Cardiac muscle cell (in vitro differentiated cells and primary cell): ENCODE measurements at places on chromosomes 7 and 10. TPM values are rescaled to one million over a fixed set of nuclear protein-coding genes. Genes with fewer than 3 reads are reported as not detected.
A peak's percentile ranks its signal among the peaks of the same experiment; 100 is the strongest.

GRCh38 chr7:34296663-34297062, 361.4 kb upstream of the NPSR1 start:
- H3K4me1 ChIP-seq, result no peaks in the 10 kb centered on the region
- H3K27ac ChIP-seq, result no peak overlapping the region
- no peaks in the 10 kb centered on the region for H3K27me3 ChIP-seq
- H3K36me3 ChIP-seq, result no peaks in the 10 kb centered on the region
- no peak for DNase-seq

DNA sequence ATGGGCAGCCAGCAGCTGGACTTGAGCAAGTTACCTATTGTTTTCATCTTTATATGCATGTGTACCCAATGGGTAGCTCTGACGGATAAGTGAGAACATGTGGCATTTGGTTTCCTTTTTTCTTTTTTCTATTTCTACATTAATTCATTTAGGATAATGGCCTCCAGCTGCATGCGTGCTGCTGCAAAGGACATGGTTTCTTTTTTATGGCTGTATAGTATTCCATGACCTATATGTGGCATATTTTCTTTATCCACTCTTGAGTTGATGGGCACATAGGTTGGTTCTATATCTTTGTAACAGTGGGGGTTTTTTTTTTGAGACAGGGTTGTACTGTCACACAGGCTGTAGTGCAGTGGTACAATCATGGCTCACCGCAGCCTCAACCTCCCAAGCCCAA, 37.4 kb downstream of the ASZ1 start:
- peaks cover 13% of the 10 kb centered on the region for H3K4me1 ChIP-seq
- H3K27me3 ChIP-seq, result no peaks in the 10 kb centered on the region
- no peak overlapping the region for H3K4me3 ChIP-seq
- H3K27ac ChIP-seq, result peak overlapping the region; percentile 53
- no peaks in the 10 kb centered on the region for H3K36me3 ChIP-seq
- no peak for DNase-seq

DNA sequence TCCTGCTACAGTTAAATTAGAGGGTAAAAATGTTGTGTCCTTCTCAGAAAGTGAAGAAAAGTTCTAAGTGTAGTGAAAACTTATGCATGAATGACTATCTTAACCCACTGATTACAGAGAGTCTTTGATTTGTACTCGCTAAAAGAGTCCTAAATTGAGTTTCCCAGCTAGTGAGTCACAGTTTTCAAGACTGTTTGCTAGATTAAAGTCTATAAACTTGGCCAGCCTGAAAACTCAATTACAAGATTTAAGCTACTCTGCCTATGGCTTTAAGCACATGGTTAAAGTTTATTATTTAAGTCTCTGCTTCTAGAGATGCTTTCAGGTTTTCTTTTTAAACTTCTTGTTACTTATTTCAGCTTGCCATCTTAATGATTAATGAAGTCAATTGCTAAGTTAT, 44.4 kb downstream of the MRPS24 start:
- no peak overlapping the region for H3K4me3 ChIP-seq
- H3K4me1 ChIP-seq, result no peaks in the 10 kb centered on the region
- DNase-seq, result peak; percentile 12
- no peak overlapping the region for H3K27ac ChIP-seq
- H3K27me3 ChIP-seq, result no peaks in the 10 kb centered on the region
- H3K36me3 ChIP-seq, result no peaks in the 10 kb centered on the region

DNA sequence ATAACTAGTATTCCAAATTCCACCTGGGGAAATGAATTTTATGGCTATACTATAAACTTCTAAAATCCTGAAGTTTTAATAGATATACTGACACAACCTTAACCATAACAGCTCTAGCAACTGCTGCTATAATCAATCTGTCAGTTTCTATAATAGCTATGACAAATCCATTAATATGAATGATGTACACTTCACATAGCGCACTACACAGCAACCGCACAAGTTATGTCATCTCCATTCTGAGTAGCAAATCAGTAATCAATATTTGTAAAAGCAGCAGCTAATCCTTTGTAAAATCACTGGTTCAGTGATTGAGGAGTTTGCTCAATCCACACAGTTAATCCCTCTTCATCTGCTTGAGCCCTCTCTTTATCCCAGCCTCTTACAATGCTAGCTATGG, 105.3 kb downstream of the SKAP2 start:
- no peak overlapping the region for H3K27ac ChIP-seq
- no peaks in the 10 kb centered on the region for H3K4me1 ChIP-seq
- H3K36me3 ChIP-seq, result no peaks in the 10 kb centered on the region
- H3K27me3 ChIP-seq, result no peaks in the 10 kb centered on the region
- no peak for DNase-seq

GRCh38 chr10:14648005-14648765, 126.5 kb downstream of the FAM107B start:
- H3K36me3 ChIP-seq, result no peaks in the 10 kb centered on the region
- peak overlapping the region; percentile 77 for H3K27ac ChIP-seq
- peak; percentile 92 for DNase-seq

- no peak for DNase-seq
- H3K4me1 ChIP-seq, result peaks cover 26% of the 10 kb centered on the region
- no peak overlapping the region for H3K4me3 ChIP-seq
- H3K27me3 ChIP-seq, result no peaks in the 10 kb centered on the region
Measured at GRCh38 chr7:729140-730000, 2.3 kb upstream of the PRKAR1B start.

DNA sequence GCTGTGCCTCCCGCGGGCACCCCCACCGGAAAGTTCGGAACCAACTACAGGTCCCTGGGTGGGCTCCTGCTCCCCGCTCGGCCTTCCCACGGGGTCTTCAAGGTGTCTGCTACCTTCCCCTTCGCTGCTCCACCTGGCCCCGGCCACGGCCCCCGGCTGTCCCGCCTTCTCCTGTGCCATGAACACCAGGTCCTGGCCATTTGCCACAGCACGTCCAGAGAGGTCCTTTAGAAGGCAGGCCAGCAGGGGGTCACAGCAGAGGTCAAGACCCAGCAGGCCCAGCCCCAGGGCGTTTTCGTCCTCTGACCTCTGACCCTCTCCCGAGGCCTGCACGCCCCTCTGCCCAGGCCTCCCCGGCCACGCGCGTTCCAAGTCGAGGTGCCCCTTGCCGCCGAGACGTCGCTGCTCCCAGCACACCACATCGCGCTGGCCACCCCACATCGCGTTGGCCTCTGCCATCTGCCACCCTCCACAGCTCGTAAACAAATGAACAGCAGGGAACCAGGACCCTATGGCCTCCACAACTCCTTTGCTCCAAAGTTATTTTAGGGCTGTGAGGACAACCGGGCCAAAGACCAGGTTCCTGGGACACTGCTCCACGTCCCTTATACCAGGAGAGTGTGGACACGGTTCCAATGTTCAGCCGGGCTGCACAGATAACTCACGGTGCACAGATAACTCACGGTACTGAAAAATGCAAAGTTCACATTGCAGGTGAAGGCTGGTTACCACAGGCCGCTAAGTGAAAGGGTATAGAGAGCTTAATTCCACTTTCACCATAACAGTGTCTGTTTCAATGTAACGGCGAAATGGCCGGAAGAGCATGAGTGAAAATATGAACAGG, 74.3 kb downstream of the CFAP46 start:
- H3K4me3 ChIP-seq, result no peak overlapping the region
- no peaks in the 10 kb centered on the region for H3K36me3 ChIP-seq
- H3K27me3 ChIP-seq, result no peaks in the 10 kb centered on the region
- H3K4me1 ChIP-seq, result no peaks in the 10 kb centered on the region

DNA sequence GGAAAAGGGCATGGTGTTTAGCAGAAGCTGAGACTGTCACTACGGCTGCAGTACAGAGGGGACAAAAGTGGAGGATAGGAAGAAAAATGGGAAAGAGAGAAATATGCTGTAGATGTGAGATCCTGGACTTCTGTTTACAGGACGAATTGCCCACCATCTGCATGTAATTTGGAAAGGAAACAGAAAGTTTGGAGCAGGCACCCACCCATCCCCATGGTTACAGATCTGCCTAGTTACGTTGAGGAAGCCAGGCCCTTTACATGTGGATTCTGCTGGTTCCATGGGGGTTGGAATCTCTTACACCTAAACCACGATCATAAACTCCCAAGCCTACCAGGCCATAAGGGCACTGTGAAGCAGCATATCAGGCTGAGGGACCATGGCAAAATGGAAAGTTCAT, 84.3 kb downstream of the WDFY4 start:
- no peak overlapping the region for H3K27ac ChIP-seq
- DNase-seq, result no peak
- H3K27me3 ChIP-seq, result no peaks in the 10 kb centered on the region

DNA sequence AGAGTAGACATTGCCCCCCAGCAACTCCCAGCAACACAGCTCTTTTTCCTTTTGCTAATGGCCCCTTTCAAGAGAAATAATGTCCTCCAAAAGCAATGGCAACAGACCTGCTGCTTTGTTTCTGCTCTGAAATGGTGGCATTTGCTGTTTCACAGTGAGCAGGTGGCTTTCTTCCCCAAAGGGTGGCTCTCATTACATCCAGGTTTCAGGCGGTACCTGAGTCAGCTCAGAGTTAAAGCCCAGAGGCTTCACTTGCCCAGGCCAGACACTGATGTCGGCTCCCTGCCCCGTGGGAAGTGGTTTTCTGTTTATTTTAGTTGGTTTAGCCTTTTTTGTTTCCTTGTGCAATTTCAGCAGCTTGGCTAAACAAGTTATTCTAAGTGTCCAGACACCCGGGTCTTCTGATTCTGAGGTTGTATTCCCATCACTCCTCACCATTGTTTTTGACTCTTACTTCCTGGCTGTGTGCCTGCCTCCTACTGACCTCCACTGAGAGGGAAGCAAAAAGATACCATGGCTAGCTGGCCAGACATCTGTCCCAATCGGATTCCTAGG, 7.8 kb upstream of the ATOH7 start:
- no peak for DNase-seq
- no peak overlapping the region for H3K27ac ChIP-seq
- H3K4me3 ChIP-seq, result no peak overlapping the region
- H3K4me1 ChIP-seq, result no peaks in the 10 kb centered on the region

DNA sequence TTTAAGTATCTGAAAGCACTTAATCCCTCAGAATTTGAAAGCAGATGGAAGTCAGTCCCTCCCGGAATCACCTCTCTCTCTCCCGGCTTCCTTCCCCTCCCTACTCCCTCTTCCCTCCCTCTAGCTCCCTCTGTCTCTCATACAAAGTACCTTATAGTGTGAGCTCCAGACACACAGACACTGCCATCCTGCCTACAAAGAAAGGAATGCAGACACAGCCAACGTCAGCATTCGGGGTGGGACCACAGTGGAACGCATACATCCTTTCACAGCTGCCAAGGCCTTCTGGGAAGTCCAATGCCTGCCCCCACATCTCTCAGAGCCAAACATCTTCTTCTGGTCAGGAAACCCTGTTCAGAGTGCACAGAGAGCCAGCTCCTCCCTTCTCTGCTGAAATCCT, 9.3 kb downstream of the NOD1 start:
- H3K27me3 ChIP-seq, result no peaks in the 10 kb centered on the region
- peaks cover 79% of the 10 kb centered on the region for H3K4me1 ChIP-seq
- H3K4me3 ChIP-seq, result no peak overlapping the region
- H3K27ac ChIP-seq, result peak overlapping the region; percentile 61

DNA sequence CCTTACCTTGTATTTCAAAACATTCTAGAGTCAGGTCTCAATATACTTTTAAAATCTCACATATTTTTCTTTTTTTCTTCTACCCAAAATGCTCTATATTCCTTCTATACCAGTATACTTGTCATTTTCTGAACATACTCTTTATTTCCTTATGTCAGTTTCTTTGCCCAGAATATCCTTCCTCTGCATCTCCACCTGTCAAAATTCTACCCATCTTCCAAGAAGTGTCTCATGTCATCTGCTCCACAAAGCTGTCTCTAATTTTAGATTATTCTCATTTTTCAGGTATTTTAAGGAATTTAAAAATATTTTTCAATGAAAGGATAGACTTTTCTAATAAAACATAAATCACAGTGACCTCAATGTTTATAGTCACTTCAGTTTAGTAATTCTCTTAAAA, 328.0 kb upstream of the SMIM30 start:
- no peaks in the 10 kb centered on the region for H3K36me3 ChIP-seq
- H3K4me3 ChIP-seq, result no peak overlapping the region
- no peaks in the 10 kb centered on the region for H3K4me1 ChIP-seq
- H3K27ac ChIP-seq, result no peak overlapping the region
- DNase-seq, result no peak

DNA sequence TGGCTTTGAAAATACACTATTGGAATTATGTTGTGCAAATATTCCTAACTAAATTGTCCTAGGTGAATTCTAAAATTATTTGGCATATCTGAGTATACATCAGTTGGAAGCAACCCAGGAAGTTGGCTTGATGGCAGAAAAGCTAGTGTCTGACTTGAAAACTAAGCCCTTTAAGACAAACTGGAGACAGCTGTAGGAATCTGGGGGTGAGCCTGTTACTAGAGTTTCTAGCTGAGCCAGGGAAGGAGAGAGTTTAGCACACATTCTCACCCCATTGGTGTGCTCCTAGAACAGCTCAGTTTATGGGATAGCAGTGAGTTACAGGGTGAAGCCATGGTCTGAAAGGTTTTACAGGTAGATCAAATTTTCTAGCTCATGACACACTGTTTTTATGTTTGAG, 210.2 kb upstream of the SLC26A5 start:
- no peak overlapping the region for H3K27ac ChIP-seq
- peaks cover 14% of the 10 kb centered on the region for H3K4me1 ChIP-seq
- no peak for DNase-seq
- no peak overlapping the region for H3K4me3 ChIP-seq

GRCh38 chr10:86500846-86501245, 20.7 kb downstream of the WAPL start:
- DNase-seq, result no peak
- no peaks in the 10 kb centered on the region for H3K27me3 ChIP-seq
- no peak overlapping the region for H3K27ac ChIP-seq
- H3K36me3 ChIP-seq, result peaks cover 29% of the 10 kb centered on the region
- H3K4me3 ChIP-seq, result no peak overlapping the region

DNA sequence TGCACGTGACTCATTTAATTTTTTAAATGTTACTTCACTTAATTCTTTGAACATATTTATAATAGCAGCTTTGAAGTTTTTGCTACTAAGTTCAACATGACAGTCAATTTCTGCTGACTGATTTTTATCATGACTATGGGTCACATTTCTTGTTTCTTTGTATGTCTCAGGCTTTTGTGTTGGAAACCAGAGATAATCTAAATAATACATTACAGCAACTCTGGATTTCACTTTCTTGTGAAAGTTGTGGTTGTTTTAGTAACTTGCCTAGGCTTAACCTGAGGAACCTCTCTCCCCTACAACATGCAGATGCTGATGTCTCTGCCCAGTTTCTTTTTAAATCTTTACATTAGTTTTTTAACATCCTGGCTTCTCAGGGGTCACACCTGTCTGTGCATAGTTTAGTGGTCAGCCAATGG, 180.8 kb downstream of the CCDC71L start:
- H3K27ac ChIP-seq, result no peak overlapping the region
- no peak for DNase-seq
- no peak overlapping the region for H3K4me3 ChIP-seq
- peaks cover 7% of the 10 kb centered on the region for H3K4me1 ChIP-seq
- no peaks in the 10 kb centered on the region for H3K27me3 ChIP-seq
- H3K36me3 ChIP-seq, result no peaks in the 10 kb centered on the region

Gene PKD1L1
- total RNA-seq, result 0.11 and 0.54 TPM in 2 replicates

Gene YKT6
- total RNA-seq, result 59.8 and 92.9 TPM in 2 replicates

Gene RASA4
- 11.7 and 37.1 TPM in 2 replicates for total RNA-seq

Gene SORBS1
- total RNA-seq, result 14.9 and 20.6 TPM in 2 replicates

Gene NUTM2E
- total RNA-seq, result 0.07 TPM in 1 of 2 replicates, not detected in the other

Gene FBXO24
- 0.78 and 1.9 TPM in 2 replicates for total RNA-seq

Gene VPS37D
- 31.0 and 32.0 TPM in 2 replicates for total RNA-seq

Gene DLX5
- total RNA-seq, result not detected in 2 replicates

Gene IFIT2
- total RNA-seq, result not detected in 2 replicates

Gene WEE2
- total RNA-seq, result 0.07 and 0.09 TPM in 2 replicates

Gene GHRHR
- total RNA-seq, result not detected in 2 replicates
